CD4-positive, alpha-beta memory T cell (primary cell): ENCODE measurements at places on chromosomes 5 and 9. TPM values are rescaled to one million over a fixed set of nuclear protein-coding genes. Genes with fewer than 3 reads are reported as not detected.

DNA sequence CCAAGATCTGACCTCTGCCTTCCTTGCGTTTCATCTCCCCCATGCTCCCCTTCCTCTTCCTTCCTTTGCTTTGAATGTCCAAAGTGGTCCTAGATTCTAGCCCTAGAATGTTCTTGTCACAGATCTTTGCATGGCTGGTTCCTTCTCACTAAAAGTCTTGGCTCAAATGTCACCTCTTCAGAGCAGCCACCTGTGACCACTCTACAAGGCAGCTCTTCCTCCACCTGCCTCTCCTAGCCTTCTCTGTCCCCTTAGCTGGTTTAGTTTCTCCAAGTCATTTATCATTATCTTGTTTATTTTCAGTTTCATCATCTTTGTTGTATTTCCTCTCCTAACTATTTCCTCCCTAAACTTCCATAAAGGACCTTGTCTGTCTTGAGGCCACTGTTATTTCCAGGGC is 7.1 kb upstream of the OCLN start:
- no peaks in the 10 kb centered on the region for H3K36me3 ChIP-seq
- no peak overlapping the region for H3K4me3 ChIP-seq
- DNase-seq = no peak
- H3K27me3 ChIP-seq = no peaks in the 10 kb centered on the region
- H3K27ac ChIP-seq = no peak overlapping the region
- no peaks in the 10 kb centered on the region for H3K4me1 ChIP-seq

DNA sequence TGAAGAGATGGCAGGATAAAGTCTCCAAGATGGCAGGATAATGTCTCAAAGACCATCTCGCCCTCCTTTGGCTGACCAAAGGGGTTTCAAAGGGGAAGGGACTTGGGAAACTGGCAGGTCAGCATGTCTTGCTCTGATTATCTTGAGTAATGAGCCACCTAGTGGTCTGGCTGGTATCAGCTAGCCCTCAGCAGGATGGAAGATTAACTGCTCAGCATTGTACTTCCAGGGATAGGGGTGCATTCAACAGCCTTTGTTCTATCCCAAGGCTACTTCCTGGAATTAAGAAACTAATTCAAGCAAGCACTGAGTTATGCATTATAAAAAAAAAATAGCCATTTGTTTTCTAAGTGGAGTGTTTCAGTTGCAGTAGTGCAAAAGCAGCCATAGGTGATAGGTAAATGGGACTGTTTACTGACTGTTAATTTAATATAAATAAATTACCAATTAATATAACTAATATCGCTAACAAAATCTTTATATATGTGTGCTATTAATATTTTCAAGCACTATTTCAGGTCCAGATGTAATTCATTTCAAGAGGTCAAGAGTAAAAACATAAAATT is 555.5 kb downstream of the CDH9 start:
- no peak for DNase-seq
- no peak overlapping the region for H3K27ac ChIP-seq
- no peaks in the 10 kb centered on the region for H3K4me1 ChIP-seq
- no peaks in the 10 kb centered on the region for H3K36me3 ChIP-seq
- no peaks in the 10 kb centered on the region for H3K27me3 ChIP-seq

DNA sequence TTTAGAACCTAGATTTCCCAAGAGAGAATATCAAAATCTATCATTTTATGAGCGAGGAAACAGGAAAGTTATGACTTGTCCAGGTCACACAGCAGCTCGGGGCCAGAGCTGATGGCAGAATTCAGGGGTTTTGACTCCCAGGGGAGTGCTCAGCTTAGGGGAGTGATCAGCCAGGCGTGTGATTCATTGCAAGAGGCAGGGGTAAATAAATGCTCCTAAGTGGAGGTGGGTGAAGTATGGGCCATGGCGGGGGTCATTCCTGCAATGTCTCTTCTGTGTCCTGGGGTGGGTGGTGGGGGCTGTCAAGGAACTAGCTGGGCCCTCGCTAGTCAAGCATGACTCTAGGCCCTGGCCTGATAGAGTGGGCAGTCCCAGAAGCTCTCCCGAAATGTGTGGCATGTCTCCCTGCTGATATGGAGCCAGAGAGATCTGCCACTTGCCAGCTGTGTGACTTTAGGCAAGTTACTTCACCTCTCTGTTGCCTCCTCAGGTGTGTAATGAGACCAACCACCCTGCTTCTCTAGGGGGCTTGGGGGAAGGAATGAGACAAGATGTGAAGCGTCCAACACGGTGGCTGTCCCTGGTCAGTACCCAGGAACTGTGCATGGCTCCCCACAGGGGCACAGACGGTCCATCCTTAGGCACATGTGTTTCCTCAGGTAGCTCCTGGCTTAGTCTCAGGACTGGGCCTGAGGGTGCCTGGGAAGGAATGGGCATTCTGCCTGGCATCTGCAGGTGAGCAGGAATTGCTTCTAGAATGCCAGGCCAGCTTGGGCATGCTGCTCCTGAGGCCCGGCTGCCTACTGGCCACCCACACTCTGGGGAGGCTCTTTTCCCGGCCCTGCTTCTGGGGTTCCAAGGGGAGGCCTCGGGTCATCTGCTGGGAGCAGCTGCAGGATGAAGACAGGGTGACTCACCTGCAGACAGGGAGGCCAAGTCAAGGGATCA is 36.5 kb upstream of the SH3PXD2B start:
- no peak for DNase-seq
- H3K27me3 ChIP-seq = no peaks in the 10 kb centered on the region
- no peak overlapping the region for H3K27ac ChIP-seq

DNA sequence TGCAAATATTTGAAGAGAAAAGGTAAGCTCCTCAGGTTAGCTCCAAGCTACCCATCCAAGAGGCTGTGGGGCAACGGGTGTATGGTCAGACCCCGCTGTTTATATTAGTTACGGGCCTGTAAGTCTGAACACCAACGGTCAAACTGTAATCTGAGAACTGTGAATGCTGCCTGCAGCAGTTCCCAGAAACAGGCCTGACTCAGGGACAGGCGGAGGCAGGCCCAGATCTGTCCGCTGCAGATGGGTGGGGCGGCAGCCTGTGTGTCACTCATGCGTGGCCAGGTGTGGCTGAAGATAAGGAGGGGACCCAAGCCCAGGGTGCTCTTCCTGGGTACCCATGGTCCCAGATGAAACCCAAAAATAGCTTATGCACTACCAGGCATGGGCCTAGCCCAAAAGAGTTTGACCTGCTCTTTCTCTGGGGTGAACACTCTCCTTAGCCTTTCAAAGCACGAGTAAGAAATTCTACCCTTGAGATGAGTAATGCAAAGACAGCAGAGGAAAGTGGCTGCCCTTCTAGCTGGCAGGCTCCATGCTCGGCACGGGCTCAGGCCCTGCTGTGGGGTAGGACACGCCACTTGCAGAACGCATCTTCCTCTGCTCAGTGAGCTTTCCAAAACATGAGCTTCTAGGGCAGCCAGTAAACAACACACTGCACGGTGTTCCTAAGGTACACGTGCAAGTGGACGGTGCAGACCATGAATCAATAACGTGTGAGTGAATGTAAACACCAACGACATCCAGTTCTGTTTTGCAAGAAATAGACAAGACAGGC is 9.1 kb downstream of the UBAC1 start:
- no peaks in the 10 kb centered on the region for H3K27me3 ChIP-seq
- no peak for DNase-seq
- H3K27ac ChIP-seq = no peak overlapping the region
- H3K4me1 ChIP-seq = no peaks in the 10 kb centered on the region
- H3K4me3 ChIP-seq = no peak overlapping the region

DNA sequence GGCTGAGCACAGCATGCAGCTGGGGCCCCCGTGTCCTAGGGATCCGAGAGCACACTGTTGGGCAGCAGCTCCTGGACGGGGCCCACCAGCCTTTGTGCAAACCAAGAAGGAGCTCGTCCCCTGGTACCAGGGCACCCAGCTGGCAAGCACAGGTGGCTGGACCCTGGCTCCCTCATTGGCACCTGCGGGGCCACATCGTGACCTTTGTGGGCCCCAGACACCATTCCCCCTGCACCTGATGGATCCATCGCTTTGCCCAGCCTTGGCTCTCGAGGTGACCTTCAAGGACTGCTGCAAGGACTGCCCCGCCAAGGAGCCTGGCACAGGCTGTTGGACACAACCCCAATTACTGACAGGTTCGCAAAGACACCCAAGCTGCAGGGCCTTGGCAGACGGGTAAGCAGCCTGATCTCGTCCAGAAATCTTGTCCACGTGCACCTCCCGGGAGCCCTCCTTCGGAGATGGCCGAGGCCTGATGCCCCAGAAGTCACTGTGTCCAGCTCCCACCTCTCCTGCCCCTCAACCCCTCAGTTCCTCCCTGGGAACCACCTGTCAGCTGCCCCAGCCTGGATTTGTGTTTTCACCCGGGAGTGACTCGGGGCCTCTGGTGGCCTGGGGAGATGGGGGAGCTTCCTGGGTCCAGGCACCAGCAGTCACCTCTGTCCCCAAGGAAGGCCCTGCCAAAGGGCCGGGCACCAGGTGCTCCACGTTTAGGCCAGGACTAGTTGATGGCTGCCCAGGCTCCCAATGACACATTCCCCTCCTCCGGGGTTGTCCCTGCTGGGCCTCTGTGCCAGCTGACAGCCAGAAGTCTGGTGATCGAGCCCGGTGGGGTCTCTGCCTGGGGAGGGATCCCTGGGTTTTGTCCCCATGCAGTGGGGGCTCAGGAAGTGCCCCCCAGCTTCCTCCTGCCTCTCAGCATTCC is 137.1 kb upstream of the PPP1R26 start:
- no peaks in the 10 kb centered on the region for H3K36me3 ChIP-seq
- no peak overlapping the region for H3K27ac ChIP-seq
- H3K4me1 ChIP-seq = peaks cover 4% of the 10 kb centered on the region
- DNase-seq = no peak
- no peaks in the 10 kb centered on the region for H3K27me3 ChIP-seq
- no peak overlapping the region for H3K4me3 ChIP-seq

- H3K27ac ChIP-seq = no peak overlapping the region
- H3K36me3 ChIP-seq = no peaks in the 10 kb centered on the region
- H3K4me1 ChIP-seq = no peaks in the 10 kb centered on the region
- DNase-seq = no peak
- no peaks in the 10 kb centered on the region for H3K27me3 ChIP-seq
- no peak overlapping the region for H3K4me3 ChIP-seq
Measured at GRCh38 chr9:4964540-4964939, 20.5 kb upstream of the JAK2 start.

GRCh38 chr5:176719113-176719739 is 71.9 kb downstream of the TSPAN17 start:
- peaks cover 16% of the 10 kb centered on the region for H3K4me1 ChIP-seq
- no peak overlapping the region for H3K27ac ChIP-seq
- DNase-seq = no peak
- H3K27me3 ChIP-seq = peaks cover 4% of the 10 kb centered on the region
- no peaks in the 10 kb centered on the region for H3K36me3 ChIP-seq

DNA sequence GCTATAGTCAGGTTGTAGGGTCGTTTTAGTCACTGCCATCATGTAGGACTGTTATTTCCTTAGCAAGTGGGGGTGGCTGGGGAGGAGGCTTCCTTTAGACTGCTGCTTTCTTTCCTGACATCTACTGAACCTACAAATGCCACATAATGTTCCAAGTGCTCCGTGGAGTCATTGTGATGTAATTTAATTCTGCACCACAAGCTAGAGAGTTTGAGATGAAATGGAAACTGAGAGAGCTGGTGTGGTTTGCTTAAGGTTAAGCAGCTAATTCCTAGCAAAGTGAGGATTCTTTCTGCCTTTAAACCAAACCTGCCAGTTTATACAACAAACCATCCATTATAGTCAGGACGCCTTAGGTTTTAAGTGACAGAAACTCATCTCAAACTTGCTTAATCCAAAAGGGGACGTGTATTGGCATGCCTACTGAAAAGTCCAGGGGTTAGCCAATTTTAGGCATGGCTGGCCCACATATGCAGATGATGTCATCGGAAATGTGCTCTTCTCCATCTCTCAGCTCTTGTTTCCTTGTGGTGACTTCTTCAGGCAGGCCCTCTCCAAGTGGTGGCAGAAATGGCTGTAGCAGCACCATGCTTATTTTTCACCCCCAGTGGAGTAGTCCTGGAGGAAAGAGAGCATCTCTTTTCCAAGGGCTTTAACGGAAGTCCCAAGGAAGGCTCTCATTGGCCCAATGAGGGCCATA is 30.5 kb downstream of the ZNF618 start:
- H3K27ac ChIP-seq = no peak overlapping the region
- H3K36me3 ChIP-seq = no peaks in the 10 kb centered on the region
- no peak overlapping the region for H3K4me3 ChIP-seq
- no peaks in the 10 kb centered on the region for H3K4me1 ChIP-seq
- H3K27me3 ChIP-seq = no peaks in the 10 kb centered on the region
- DNase-seq = no peak

- DNase-seq = no peak
- no peak overlapping the region for H3K4me3 ChIP-seq
- H3K27me3 ChIP-seq = no peaks in the 10 kb centered on the region
Measured at GRCh38 chr9:77892171-77892570, 139.4 kb downstream of the GNAQ start.

- peak overlapping the region; percentile 35 for H3K4me3 ChIP-seq
- no peaks in the 10 kb centered on the region for H3K27me3 ChIP-seq
- H3K27ac ChIP-seq = peak overlapping the region; percentile 55
- H3K4me1 ChIP-seq = peaks cover 83% of the 10 kb centered on the region
- H3K36me3 ChIP-seq = peaks cover 34% of the 10 kb centered on the region
Measured at GRCh38 chr5:177372910-177373309, 11.3 kb upstream of the SLC34A1 start.

- H3K4me3 ChIP-seq = no peak overlapping the region
- H3K4me1 ChIP-seq = no peaks in the 10 kb centered on the region
- no peak overlapping the region for H3K27ac ChIP-seq
- DNase-seq = no peak
- no peaks in the 10 kb centered on the region for H3K27me3 ChIP-seq
- no peaks in the 10 kb centered on the region for H3K36me3 ChIP-seq
Measured at GRCh38 chr9:125931211-125931610, 184.0 kb downstream of the PBX3 start.

DNA sequence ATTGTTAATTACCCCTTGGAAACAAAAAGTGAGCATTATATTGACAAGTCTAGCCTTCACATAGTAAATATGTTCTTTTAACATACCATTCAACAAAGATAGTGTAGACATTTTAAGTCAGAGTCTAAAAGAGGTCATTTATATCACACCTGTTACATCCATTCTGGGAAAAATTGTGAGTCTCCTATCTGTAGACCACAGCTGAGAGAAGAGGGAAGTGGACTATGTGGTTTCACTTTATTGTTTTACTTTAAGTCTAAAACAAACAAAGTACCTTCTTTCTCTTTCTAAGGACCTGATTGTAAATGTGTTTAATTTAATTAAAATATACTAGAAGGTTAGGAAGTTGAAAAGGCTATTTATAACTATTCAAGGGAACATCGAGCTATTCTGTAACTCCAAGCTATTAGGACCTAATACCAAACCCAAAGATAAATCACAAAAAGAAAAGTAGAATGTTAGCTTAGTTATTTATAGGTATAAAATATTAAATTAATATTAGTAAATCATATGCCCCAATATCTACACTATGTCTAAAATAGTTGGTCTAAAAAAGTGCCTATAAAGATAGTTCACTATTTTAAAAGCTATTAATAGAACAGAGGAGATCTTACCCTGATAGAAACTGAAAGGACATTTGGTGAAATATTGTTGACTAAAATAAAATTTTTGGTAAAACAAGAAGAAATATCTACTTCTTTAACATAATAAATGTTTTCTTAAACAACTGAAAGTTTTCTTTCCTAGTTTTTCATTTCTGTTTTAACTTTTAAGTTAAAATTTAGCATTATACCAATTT is 134.9 kb downstream of the TMEM167A start:
- H3K27me3 ChIP-seq = no peaks in the 10 kb centered on the region
- DNase-seq = no peak
- H3K4me1 ChIP-seq = no peaks in the 10 kb centered on the region

GRCh38 chr5:147949711-147950573 is 43.6 kb upstream of the C5orf46 start:
- H3K27me3 ChIP-seq = no peaks in the 10 kb centered on the region
- no peak overlapping the region for H3K27ac ChIP-seq
- H3K4me3 ChIP-seq = no peak overlapping the region
- no peaks in the 10 kb centered on the region for H3K4me1 ChIP-seq

UGT3A1 gene
- not detected for total RNA-seq

XRCC4 gene
- total RNA-seq = 4.1 TPM

FOXD4 gene
- 0.30 TPM for total RNA-seq
